SK-N-SH (cell line): ENCODE measurements at places on chromosomes 2 and 18. TPM values are rescaled to one million over a fixed set of nuclear protein-coding genes. Genes with fewer than 3 reads are reported as not detected.

GRCh38 chr2:190837420-190837819 is 43.2 kb upstream of the GLS start:
- DNase-seq = no peak

The MAP2 gene
- polyA plus RNA-seq = 7.8 and 11.1 TPM in 2 replicates

The CETN1 gene
- not detected in 2 replicates for polyA plus RNA-seq

The CYS1 gene
- 0.62 and 1.2 TPM in 2 replicates for polyA plus RNA-seq

GRCh38 chr2:20430461-20431300 is 16.2 kb upstream of the RHOB start:
- DNase-seq = no peak

DNA sequence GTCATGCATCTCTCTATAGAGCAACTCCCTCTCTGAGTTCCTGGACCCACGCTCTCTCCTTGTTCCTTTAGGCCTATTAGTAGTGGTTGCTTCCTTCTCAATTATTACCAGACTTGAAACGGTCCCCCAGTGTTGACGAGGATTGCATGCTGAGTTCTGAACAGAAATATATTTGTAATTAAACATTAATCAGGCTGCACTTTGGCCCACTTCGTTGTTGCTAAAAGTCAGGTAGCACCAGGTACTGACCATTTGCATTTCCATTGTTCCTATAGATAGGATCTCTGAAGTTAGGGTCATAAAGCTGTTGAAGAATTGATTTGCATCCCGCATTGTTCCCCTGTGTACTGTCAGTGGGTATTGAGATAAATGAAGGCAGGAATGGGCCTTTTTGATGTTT is 36.9 kb upstream of the TTR start:
- DNase-seq = no peak

The VIT gene
- polyA plus RNA-seq = not detected in 2 replicates

The KIF3C gene
- 18.6 and 29.5 TPM in 2 replicates for polyA plus RNA-seq

DNA sequence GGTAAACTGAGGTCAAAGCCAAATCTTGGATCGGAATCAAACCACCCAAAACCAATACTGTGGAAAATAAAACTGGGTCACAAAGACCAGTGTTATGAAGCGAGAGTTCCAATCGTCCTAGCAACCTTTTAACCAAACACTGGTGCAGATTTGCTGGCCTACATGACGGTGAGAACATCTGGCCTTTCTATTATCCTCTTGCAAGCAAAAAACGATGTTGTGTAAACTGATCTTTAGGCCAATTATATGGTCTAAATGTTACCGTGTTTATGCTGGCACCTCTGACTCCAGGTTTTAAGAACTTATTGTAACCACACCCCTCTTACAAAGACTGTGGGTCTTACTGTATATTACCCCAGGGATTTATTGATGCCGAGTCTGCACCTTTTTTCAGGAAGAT is 145.9 kb downstream of the GFPT1 start:
- no peak for DNase-seq

- peak; percentile 43 for DNase-seq
These were observed 738 bp downstream of the CHST9 start for GRCh38 chr18:27184115-27185024.

The TDRD15 gene
- polyA plus RNA-seq = not detected in 2 replicates

- no peak for DNase-seq
These were observed 18.1 kb upstream of the CYP26B1 start for GRCh38 chr2:72165792-72166191.

- no peak for DNase-seq
These were observed 15.9 kb downstream of the EPAS1 start for GRCh38 chr2:46313063-46313462.

- DNase-seq = no peak
These were observed 99.7 kb downstream of the RBM43 start for GRCh38 chr2:151161821-151162551.

DNA sequence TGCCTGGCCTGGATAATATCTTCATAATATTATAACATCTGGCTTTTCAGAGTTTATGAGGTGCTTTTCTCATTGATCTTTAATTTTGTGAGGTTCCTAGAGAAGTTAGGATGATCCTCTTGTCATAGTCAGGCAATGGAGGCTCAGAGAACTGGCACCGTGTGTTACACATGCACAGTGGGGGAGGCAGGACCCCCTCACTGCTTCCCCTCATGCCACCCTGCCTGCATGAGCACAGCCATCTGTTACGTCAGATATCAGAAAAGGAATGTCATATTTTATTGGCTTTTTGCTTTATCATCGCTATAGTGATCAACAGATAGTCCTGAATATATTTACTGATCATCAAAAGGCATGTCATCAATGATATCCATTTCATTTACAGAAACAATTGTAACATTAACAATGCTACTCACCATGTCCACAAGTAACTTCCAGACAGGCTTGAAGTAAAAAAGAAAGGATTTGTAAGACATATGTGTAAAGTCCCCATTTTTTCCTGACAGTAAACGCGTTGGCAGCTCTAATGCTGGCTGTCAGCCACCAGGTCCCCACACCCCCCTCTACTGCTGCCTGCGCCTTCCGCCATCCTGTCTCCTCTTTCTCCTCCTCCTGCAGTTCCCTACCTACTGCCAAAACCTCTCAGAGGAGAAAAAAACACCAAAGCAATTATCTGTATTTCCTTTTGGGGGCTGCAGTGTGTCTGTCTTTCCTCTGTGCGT is 18.8 kb downstream of the ENOSF1 start:
- DNase-seq = no peak

GRCh38 chr18:46291149-46291548 is 187.0 kb downstream of the HAUS1 start:
- DNase-seq = no peak

- no peak for DNase-seq
These were observed 102.1 kb upstream of the CDCA7 start for GRCh38 chr2:173252581-173252980.

The SERPINB7 gene
- 99.5 and 170 TPM in 2 replicates for polyA plus RNA-seq

DNA sequence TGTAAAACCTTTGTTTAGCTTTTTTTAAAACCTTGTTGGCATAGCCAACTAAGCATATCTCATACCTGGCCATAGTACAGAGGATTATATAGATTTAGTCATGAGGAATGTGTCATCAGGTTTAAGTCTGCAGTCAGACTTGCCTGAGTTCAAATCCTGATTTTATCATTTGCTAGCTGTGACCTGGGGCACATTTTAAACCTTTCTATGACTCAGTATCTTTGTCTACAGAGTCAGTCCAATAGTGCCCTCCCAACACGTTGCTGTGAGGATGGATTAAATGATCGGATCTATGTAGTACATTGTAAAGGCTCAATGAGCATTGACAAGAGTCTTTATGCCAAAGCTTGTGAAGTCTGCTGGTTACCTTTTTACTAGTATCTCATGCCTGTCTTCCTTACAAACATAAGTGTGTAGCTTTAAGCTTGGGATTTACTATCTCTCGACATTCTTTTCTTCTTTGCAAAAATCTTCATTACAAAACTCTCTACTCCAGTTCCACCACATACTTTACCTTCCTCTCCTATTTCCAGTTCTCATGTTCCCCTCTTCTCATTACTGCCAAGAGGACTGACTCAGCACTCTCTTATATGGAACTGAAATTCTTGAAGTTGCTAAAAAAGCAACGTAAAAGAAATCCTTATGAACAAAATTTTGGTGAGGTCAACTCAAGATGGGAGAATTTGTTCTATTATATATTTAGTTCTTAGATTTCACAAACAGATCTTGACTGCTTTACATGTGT is 68.1 kb upstream of the RBMS1 start:
- DNase-seq = no peak

DNA sequence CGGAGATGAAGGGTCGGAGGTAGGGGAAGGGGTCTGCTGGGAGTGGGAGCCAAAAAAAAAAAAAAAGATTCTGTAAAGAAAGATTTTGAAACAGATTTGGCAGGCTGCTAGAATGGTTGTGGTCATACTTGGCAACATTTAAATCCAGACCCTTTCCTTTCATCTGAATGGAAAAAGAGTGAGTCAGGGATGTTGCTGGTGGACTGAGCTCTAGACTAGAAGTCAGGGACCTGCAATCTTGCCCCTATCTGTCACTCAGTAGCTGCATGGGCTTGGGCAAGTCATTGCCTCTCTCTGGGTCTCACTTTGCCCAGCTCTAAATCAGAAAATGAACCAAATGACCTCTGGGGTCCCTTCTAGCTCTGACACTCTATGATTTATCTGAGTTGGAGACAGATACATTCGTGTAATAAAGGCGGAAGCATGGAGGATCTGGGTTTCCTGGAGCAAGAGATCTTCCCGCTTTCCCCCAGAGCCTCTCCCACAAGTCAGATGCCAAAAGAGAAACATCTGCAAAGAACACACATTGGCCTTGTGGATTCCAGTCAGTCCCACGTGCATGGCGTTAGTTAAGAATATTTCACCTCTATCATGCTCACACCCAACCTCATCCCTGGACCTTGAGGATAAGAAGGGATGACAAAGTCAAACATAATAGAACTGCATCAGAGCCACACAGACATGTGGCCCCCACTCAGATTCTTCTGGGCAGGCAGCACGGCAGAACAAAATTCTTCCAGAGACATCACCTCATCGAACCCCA is 58.5 kb downstream of the ADD2 start:
- no peak for DNase-seq
